ENCODE measurements at places on chromosomes 11 and 22. TPM values are rescaled to one million over a fixed set of nuclear protein-coding genes. Genes with fewer than 3 reads are reported as not detected.

GRCh38 chr11:44617671-44618461 is 52.4 kb downstream of the CD82 start:
- peaks cover 12% of the 10 kb centered on the region for H3K4me1 ChIP-seq
- H3K36me3 ChIP-seq, result no peaks in the 10 kb centered on the region
- no peak overlapping the region for H3K4me3 ChIP-seq
- no peak for DNase-seq
- H3K27me3 ChIP-seq, result peaks cover 5% of the 10 kb centered on the region
- H3K27ac ChIP-seq, result no peak overlapping the region

DNA sequence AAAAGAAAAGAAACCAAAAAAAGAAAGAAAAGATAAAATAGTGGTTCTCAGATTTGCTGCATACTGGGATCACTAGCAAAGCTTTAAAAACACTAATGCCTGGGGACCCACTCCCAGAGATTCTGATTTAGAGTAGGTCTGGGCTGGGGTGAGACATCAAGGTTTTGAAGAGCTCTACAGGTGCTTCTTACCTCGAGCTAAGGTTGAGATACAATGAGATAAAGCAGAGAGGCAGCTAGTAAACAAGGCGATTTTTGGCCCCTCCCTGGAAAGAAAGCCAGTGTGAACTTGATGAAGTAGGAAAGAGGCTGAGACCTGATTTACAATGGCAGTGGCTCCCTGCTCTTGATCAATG is 327.6 kb upstream of the CCDC90B start:
- no peak overlapping the region for H3K27ac ChIP-seq
- no peaks in the 10 kb centered on the region for H3K36me3 ChIP-seq
- no peak overlapping the region for H3K4me3 ChIP-seq
- H3K27me3 ChIP-seq, result peaks cover 1% of the 10 kb centered on the region
- DNase-seq, result no peak

- H3K36me3 ChIP-seq, result no peaks in the 10 kb centered on the region
- H3K4me3 ChIP-seq, result peak overlapping the region; percentile 92
- no peaks in the 10 kb centered on the region for H3K4me1 ChIP-seq
- H3K27ac ChIP-seq, result no peak overlapping the region
Observed at GRCh38 chr11:93329936-93330445, 551 bp upstream of the DEUP1 start.

DNA sequence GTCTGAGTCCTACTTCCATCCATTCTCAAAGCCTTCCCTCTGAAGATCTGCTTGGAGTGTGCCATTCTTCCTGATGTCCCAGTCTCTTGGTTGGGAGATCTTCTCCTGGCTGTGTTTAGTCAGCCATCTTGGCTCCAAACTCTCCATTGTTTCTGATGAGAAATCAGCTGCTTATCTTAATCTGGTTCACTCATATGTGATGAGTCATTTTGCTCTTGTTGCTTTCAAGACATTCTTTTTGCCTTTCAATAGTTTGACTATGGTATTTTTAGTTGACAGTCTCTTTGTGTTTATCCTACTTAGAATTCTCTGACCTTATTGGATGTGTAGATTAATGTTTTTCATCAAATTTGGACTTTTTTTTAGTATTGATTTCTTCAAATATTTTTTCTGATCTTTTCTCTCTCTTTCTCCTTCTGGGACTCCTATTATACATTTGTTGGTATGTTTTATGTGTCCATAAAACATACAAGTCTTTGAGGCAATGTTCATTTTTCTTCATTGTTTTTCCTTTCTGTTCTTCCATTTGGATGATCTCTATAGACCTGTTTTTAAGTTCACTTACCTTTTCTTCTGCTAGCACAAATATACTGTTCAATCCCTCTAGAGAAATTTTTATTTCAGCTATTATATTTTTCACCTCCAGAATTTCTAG is 77.2 kb upstream of the CLPB start:
- H3K4me3 ChIP-seq, result no peak overlapping the region
- H3K4me1 ChIP-seq, result no peaks in the 10 kb centered on the region
- peaks cover 3% of the 10 kb centered on the region for H3K27me3 ChIP-seq
- H3K27ac ChIP-seq, result no peak overlapping the region

- H3K4me1 ChIP-seq, result peaks cover 26% of the 10 kb centered on the region
- no peak overlapping the region for H3K27ac ChIP-seq
- H3K36me3 ChIP-seq, result no peaks in the 10 kb centered on the region
- H3K27me3 ChIP-seq, result peaks cover 2% of the 10 kb centered on the region
Observed at GRCh38 chr11:11843642-11844041, 1.9 kb downstream of the USP47 start.

GRCh38 chr11:45724153-45724552 is 58.7 kb upstream of the CHST1 start:
- no peaks in the 10 kb centered on the region for H3K27me3 ChIP-seq
- no peaks in the 10 kb centered on the region for H3K36me3 ChIP-seq
- no peak for DNase-seq
- H3K27ac ChIP-seq, result no peak overlapping the region

DNA sequence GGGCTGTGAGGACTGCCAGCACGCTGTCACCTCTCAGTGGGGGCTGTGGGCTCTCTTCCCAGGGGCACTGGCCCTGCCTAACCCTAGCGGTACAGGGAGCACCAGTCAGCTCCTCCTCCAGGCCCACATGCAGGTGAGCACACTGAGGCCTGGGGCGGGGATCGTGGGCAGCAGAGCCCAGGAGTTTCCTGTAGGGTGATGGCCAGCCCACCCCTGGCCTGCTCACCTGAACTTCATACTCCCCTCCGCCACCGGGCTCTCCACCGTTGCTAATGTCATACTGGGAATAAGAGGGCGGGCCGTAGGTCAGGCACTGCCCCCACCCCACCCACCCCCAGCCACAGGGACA is 10.0 kb upstream of the TREH start:
- H3K27me3 ChIP-seq, result peaks cover 17% of the 10 kb centered on the region
- H3K27ac ChIP-seq, result no peak overlapping the region
- DNase-seq, result no peak
- no peak overlapping the region for H3K4me3 ChIP-seq

DNA sequence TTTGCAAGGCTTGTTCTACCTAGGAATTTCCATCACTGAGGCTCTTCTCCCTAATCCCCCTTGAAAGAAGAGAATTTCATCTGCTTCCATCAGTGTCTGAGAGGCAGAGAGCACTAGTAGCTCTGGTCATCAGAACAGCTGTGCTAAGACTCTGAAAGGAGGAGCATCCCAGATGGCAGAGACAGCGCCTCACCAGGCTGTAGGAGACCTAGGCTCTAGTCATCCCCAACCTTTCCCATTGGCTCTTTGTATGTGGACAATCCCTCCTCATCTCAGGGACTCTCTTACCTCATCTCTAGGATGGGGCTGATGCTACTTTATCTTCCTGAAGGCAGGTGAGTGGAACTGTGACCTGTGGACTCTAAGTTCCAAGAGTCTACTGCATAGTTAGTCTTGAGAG is 8.8 kb upstream of the OR9I1 start:
- no peaks in the 10 kb centered on the region for H3K27me3 ChIP-seq
- H3K4me3 ChIP-seq, result no peak overlapping the region
- H3K4me1 ChIP-seq, result no peaks in the 10 kb centered on the region
- no peak for DNase-seq

- H3K27me3 ChIP-seq, result no peaks in the 10 kb centered on the region
- H3K27ac ChIP-seq, result no peak overlapping the region
Observed at GRCh38 chr22:40610329-40610850, 26.1 kb downstream of the MRTFA start.

GRCh38 chr11:118129471-118130172 is 23.0 kb downstream of the SCN4B start:
- no peak overlapping the region for H3K27ac ChIP-seq
- no peak overlapping the region for H3K4me3 ChIP-seq
- H3K36me3 ChIP-seq, result no peaks in the 10 kb centered on the region
- no peak for DNase-seq
- H3K27me3 ChIP-seq, result peaks cover 2% of the 10 kb centered on the region
- H3K4me1 ChIP-seq, result peaks cover 15% of the 10 kb centered on the region

DNA sequence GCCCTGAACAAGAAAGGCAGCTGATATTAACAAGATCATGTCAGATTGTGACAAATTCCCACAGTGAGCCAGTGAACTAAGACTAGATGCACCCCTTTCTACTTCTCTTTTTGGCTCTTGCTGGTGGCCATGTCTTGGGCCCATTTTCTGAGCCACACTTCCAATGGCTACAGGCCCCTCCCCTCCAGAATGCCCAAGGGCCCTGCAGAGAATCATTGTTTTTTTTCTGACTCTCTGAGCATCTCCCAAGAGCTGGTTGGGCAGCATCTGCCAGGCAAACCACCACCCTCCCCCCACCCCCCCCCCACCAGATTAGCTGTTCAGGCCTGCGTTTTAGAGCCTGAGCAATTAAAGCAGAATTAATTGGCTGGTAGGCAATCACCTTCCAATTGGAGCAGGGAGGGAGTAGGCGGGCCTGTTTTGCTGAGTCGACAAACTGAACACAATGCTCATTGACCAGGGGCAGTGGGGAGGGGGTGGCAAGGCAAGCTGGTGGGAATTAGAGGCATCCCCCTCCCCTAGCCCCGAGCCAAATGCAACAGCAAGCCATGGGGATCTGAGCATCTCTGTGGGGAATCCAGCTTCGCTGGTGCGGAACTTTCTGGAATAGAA is 541.4 kb downstream of the MN1 start:
- H3K36me3 ChIP-seq, result peaks cover 20% of the 10 kb centered on the region
- no peak overlapping the region for H3K4me3 ChIP-seq
- H3K27ac ChIP-seq, result no peak overlapping the region
- DNase-seq, result peak; percentile 59
- peaks cover 3% of the 10 kb centered on the region for H3K4me1 ChIP-seq

OR51B5 gene
- not detected for total RNA-seq
